AG10803 (cell line): ENCODE measurements at places on chromosomes 4 and X.

- no peak for DNase-seq
These were observed 4.5 kb upstream of the ZNF330 start for GRCh38 chr4:141216002-141216761.

- DNase-seq: no peak
These were observed 547.0 kb downstream of the STIM2 start for GRCh38 chr4:27407616-27408015.

DNA sequence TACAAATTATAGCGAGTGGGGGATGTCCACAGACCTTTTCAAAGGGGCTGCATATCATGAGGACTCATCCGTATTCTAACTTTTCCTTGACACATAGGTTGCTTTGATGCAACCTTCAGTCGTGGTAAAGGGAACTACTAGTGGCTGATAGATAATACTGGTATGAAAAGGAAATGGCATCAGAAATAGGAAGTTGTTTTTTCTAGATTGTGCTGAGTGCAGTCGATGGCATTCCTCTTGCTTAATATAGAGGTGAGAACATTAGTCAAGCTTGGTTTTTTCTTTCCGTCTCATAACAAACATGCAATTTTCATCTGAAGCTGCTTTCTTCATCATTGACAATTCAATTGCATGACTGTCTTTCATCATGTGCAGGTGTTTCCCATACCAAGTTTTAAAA, 16.6 kb downstream of the ENPEP start:
- DNase-seq: no peak

DNA sequence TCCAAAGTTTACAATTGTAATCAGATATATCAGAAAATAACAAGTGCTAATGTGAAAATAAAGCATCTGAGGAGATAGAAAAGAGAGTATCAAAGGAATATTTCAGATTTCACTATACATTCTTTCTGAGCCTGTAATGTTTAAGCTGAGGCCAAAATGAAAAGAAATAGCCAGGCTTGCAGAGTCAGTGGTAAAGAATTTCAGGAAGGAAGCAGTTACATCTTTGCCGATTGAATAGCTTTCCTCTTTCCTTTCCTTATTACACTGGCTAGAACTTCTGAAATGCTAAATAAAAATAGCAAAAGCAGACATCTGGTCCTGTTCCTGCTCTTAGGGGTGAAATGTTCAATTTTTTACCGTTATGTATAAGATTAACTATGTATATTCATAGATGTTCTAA, 1441.6 kb upstream of the PCDH7 start:
- DNase-seq: no peak

GRCh38 chrX:357035-357692, 29.5 kb downstream of the PPP2R3B start:
- no peak for DNase-seq

DNA sequence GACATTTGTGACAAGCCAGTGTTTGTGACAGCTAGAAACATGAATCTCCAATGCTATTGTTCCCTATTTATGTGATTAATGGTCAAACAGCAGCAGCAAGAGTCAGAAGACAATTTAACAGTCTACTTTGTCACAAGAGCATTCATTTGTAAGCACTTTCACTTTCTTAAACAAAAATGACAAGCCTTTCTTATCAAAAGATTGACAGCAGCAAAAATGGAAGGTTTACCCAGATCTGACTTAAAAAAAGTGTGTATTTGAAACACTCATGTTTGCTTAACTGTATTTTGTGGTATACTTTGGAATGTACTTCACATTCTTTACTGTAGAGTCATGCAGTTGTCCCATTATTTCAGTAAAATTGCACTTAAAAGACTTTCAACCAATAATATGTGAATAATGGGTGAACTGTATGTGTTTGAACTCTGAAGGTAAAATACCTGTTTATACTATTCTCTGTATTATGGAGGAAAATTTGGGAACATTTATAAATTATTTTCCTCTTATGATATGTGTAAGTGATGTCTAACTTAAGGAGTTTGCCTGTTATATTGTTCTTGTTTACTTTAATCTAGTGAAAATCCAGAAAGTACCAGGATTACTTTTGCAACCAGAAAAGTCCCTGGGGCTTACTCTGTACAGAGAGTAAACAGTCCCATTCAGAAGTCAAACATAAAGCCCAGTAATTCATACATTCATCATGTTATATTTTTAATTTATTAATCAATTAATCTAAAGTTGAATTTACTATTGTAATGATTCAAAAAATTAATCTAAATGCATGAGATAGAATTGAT, 314.9 kb upstream of the TRAM1L1 start:
- peak; percentile 1 for DNase-seq

DNA sequence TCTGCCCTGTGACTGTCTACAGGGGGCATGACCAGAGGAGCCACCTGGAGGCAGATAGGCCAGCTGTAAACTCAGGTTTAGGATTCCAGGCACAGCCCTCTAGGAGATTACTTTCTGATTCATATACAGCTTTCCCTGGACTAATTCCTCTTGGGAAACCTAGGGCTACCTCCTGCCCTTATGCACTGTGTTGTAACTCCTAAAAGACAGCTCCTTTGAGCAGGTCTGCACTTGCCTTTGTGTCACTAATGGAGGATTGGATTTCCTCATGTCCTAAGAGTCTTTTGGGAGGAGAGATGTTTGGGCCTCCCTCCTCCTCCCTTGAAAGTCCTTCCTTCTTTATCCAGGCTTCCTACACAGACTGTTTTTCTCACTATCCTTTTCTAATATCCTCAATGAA, 202.0 kb downstream of the PCDH19 start:
- DNase-seq: no peak

GRCh38 chrX:150364347-150365050, 1.4 kb downstream of the MAMLD1 start:
- no peak for DNase-seq

- peak; percentile 23 for DNase-seq
These were observed 282.0 kb upstream of the DKK2 start for GRCh38 chr4:107318078-107318477.

DNA sequence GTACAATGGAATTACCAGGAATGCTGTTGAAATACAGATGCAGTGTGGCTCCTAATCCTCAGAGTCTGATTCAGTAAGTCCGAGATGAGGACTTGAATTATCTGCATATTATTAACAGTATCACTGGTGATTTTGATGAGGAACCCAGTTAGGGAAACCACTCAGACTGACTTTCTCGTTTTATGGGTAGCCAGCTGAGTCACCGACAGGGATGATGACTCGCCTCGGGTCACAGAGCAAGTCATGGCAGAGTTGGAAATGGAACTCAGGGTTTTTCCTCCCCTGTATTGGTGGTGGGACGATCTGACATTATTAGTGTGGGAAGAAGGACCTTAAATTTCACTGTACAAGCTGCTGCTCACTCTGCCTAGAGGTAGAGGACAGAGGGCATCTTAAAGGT, 51.3 kb downstream of the RTL9 start:
- DNase-seq: no peak

- DNase-seq: no peak
These were observed 16.2 kb downstream of the SPOCK3 start for GRCh38 chr4:167218022-167218608.

DNA sequence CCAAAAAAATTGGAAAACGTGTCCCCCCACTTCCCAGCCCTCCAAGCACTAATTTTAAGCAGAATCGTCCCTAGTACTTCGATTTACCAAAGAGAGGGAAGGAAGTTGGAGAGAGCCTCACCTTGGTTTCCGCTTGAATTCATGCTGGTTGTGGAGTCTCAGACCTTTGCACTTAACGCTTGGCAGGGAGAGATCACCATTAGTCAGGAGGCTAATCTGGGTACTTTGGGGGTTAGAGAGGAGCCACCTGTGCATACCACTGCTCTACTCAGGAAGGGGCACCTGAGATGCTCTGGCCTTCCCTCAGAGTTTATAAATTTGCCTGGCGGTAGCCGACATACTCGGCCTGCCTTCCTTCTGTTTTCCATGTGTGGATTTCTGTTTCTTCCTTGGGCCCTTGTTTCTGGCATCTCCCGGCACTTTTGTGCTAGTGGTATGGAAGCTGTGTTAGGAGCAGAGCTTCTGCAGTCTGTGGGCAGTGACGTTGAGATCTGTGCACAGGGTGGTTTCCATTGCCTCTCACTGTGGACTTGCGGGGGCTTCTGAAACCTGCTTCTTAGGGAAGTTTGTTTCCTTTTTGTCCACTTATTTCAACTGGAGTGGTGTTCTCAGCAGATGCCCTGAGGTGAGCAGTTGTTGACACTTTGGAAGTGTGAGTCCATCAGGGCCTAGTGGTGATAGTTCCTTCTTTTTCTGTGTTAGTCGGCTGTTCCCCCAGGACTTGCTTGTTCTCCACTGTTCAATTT, 104.2 kb downstream of the TMEM131L start:
- DNase-seq: no peak

- DNase-seq: no peak
These were observed 3.8 kb upstream of the CFAP299 start for GRCh38 chr4:80331693-80332092.

DNA sequence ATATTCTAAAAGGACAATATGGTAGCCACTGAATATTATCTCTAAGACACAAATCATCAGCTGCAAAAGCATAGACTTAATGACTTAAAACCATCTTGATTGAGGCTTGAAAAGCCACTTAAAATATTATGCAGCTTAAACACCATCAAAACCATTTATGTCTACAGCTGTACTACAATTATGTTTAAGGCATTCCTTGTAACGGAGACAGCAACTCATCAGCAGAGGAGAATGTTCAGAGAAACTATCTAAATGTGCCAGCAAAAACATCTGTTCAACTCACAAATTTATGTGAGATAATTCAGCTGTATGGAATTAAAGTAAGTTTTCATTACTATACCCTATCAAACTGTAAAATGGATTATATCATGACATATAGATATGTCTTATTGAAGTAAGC, 147.9 kb upstream of the CTSO start:
- DNase-seq: peak; percentile 31

- DNase-seq: no peak
These were observed 179.8 kb downstream of the SLIT2 start for GRCh38 chr4:20431543-20431951.

- DNase-seq: peak; percentile 52
These were observed 42.2 kb downstream of the TBCK start for GRCh38 chr4:106273831-106274230.

- peak; percentile 3 for DNase-seq
These were observed 380.5 kb upstream of the IGFBP7 start for GRCh38 chr4:57490520-57491255.

DNA sequence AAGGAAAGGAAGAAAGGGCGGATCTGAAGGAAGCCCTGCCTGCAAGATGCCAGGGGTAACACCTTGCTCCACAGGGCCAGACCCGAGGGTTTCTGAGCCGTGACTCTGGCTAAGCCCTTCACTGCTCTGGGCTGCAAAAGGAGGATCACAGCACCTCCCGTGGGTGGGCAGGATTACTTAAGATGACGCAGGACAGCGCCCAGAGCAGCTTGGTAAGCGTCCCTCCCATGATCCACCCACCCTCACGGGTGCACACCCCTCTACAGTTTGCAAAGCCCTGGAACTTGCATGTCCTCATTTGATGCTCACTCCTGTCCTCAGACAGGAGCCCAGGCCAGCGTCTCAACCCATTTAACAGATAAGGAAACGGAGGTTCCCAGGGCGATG, 64.9 kb downstream of the CRMP1 start:
- DNase-seq: no peak

GRCh38 chr4:70133473-70133872, 20.6 kb upstream of the PRR27 start:
- no peak for DNase-seq

GRCh38 chr4:36351082-36351666, 69.8 kb downstream of the DTHD1 start:
- DNase-seq: peak; percentile 0

DNA sequence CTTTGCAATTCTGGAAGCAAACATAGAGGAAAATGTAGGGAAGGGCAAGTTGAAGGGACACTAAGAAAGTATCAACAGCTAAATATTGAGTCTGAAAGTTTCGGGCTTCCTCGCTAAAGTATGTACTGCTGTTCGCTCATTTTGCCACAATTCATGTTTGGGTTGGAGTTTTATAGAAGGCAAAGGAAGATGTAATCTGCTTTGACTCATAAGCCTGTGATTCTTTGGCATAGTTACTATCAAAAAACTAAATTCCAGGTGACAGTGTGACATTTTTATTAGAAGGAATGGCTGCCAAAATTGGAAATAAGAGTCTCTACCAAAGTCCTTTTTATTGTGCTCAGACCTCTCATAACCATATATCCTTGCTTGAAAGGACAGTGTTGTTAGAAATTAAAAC, 336.7 kb upstream of the ADGRL3 start:
- no peak for DNase-seq

DNA sequence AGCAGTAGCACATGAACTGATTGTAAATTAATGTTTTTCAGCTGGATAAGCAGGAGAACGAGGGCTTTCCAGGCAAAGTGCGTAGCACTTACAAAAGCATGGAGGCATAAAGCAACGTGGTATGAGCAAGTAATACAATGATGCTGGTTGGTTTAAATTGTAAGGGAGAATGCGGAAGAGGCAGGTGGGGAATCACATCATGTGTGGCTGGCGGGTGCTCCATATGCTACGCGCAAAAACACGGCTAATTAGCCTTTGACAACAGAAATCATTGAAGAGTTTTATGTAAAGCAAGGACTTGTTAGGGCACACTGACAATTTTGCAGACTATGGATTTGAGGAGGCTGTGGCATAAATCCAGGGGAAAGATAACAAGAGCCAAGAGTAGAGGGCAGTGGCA, 14.6 kb downstream of the SYTL4 start:
- DNase-seq: no peak

GRCh38 chr4:107856901-107857300, 32.2 kb downstream of the SGMS2 start:
- no peak for DNase-seq

DNA sequence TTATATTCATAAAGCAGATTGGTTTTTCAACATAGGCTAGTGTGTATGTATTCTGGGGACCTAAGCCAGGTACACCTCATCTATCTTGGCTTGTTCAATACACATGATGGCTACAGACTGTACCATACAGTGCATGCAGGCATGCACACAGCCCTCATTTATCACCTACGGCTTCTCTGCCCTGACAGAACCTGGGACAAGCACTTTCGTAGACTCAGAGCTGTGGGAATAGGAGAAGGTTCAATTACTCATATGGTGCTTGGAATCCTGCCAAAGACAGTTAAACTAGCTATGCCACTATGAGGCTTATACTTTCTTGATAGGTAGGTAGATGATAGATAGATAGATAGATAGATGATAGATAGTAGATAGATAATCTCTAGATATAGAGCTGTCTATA, 457.2 kb downstream of the GALNTL6 start:
- DNase-seq: no peak

GRCh38 chrX:115625572-115626301, 64.8 kb downstream of the PLS3 start:
- DNase-seq: peak; percentile 69

DNA sequence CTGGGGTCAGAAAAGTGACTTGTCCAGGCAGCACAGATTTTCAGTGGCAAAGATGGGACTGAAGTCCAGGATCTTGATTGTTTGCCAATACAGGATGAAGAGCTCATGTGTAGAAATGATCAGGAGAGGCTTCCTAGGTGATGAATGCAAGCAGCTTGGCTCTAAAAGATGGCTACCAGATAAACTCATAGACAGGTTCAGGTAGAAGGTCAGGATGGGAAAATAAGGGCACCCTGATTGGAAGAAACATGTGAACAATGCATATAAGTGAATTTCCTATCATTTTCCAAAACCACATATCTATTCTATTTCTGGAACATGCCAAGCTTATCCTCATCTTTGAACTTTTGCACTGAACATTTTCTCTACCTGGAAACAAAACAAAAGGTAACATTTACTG, 87.7 kb downstream of the FAM13A start:
- DNase-seq: no peak

GRCh38 chrX:63434206-63434605, 83.1 kb upstream of the SPIN4 start:
- no peak for DNase-seq

- DNase-seq: no peak
These were observed 138.5 kb upstream of the QRFPR start for GRCh38 chr4:121519236-121519838.
